ENCODE measurements at places on chromosomes 12 and 14.

GRCh38 chr14:61380984-61381383 is 59.6 kb downstream of the PRKCH start:
- no peak for DNase-seq

- DNase-seq: no peak
Observed at GRCh38 chr14:45028107-45028626, 55.7 kb upstream of the PRPF39 start.

- DNase-seq: no peak
Observed at GRCh38 chr12:46049665-46050064, 59.3 kb upstream of the SCAF11 start.

GRCh38 chr12:116465407-116465806 is 93.8 kb upstream of the MAP1LC3B2 start:
- DNase-seq: no peak

GRCh38 chr12:64688715-64689114 is 70.5 kb downstream of the GNS start:
- DNase-seq: no peak

DNA sequence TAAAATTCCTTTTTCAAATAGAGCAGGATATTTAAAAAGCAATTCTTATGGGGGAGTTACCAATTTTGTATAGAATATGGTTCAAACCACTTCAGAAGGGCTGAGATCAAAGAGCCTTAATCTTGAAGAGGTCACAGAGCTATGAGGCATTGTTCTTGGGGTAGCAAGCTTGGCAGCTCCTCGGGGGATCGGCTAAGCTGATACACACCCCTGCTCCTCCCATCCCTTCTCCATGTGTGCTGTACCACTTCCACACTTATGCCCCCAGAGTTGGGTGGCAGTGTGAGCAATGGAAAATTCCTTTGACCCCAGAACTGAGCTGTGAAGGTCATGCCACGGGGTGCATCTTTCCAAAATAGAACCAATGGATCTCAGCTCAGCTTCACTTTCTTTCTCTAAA is 15.0 kb upstream of the TMEM30B start:
- DNase-seq: no peak

- DNase-seq: no peak
Observed at GRCh38 chr14:21017528-21018245, 7.2 kb downstream of the NDRG2 start.

DNA sequence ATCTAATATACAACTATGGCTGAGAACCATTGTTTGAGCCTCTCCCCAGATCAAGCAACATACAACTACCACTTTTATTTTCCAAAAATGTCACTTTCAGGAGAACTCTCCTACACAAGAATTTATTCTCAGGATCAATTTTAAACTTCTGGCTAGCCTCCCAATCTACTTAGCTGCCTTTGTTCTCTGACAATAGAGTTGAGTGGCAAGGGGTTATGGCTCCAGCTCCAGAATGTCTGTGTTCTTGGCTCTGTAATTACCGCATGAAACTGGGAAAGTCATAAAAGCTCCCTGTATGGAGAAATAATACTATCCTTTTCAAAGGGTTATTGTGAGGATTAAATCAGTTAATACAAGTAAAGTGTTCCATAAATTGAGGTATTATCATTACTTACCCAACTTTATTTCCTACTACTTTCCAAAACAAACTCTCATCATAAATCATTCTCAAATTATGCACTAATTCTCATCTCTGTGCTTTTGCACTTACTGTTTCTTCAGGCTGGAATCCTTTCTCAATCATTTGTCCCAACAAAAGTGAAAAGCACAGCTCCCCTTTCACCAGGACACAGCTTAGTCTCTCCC is 121.9 kb downstream of the GARIN6 start:
- DNase-seq: no peak

GRCh38 chr12:131782061-131782460 is 46.1 kb upstream of the MMP17 start:
- no peak for DNase-seq

- DNase-seq: no peak
Observed at GRCh38 chr14:96754162-96754844, 42.9 kb upstream of the VRK1 start.
